CD8-positive, alpha-beta memory T cell (primary cell): ENCODE measurements at places on chromosomes 5 and 9. TPM values are rescaled to one million over a fixed set of nuclear protein-coding genes. Genes with fewer than 3 reads are reported as not detected.

The ZNF483 gene
- 2.7 TPM for total RNA-seq

The TAF11L5 gene
- not detected for total RNA-seq

The UGT3A1 gene
- not detected for total RNA-seq

The OBP2B gene
- total RNA-seq, result not detected

The GSN gene
- 4.1 TPM for total RNA-seq

The TXNDC15 gene
- total RNA-seq, result 44.5 TPM

The FOXD4L5 gene
- total RNA-seq, result not detected

The SLC6A18 gene
- not detected for total RNA-seq

The FGF10 gene
- not detected for total RNA-seq

The SPATA31E1 gene
- total RNA-seq, result not detected

The TNFSF8 gene
- total RNA-seq, result 73.2 TPM

The ALDOB gene
- total RNA-seq, result not detected

The PSMB7 gene
- total RNA-seq, result 215 TPM

The CLINT1 gene
- total RNA-seq, result 73.1 TPM

The EIF4E1B gene
- not detected for total RNA-seq

The ELOVL7 gene
- 0.18 TPM for total RNA-seq

The IFNA10 gene
- total RNA-seq, result not detected

The ENC1 gene
- 0.68 TPM for total RNA-seq

The FAXDC2 gene
- total RNA-seq, result 0.18 TPM

The CDO1 gene
- total RNA-seq, result not detected
